ENCODE measurements at places on chromosomes 11 and 22.

DNA sequence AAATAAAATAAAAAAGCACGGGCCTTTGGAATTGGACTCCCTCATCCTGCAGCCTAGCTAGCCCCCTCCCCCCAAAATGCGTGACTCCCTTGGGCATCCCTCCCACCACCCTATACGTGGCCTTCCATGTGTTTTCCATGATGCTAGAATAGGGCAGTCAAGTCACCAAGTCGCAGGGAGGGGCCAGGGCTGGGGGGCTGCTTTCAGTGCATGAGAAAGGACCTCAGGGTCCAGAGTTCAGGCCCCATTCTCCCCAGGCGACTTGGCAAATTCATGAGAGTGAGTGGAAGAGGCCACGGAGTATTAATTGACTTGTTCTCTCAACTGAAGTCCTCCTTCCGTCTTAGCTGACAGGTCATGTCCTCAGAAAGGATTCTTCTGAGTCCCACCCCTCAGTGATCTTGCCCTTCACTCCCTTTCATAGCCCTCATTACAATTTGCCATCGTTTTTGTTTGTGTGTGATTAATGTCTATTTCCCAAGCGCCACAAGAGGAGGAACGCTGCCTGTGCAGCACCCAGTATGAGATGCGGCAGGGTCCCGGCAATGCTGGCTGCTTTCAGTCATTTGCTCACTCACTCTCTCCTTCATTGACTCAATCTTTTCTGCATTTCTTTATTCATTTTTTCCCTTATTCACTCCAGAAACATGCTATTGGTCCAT lies 17.4 kb downstream of the LRRC32 start:
- no peak for DNase-seq
- no peaks in the 10 kb centered on the region for H3K36me3 ChIP-seq
- H3K4me1 ChIP-seq: peaks cover 27% of the 10 kb centered on the region

DNA sequence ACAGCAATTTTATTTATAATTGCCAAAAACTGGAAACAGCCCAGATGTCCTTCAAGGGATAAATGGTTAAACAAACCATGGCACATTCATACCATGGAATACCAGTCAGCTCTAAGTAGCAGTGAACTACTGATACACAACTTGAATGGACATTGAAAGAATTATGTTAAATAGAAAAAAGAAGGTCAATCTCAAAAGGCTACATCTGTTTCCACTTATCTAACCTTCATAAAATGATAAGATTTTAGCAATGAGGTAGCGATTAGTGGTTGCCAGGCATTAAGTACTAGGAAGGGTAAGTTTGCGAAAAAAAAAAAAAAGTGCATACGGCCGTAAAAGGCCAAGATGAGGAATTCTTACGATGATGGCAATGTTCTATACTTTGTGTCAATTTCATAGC lies 738.7 kb upstream of the ANO3 start:
- no peaks in the 10 kb centered on the region for H3K27me3 ChIP-seq
- no peak overlapping the region for H3K4me3 ChIP-seq
- no peak overlapping the region for H3K27ac ChIP-seq
- H3K36me3 ChIP-seq: no peaks in the 10 kb centered on the region

DNA sequence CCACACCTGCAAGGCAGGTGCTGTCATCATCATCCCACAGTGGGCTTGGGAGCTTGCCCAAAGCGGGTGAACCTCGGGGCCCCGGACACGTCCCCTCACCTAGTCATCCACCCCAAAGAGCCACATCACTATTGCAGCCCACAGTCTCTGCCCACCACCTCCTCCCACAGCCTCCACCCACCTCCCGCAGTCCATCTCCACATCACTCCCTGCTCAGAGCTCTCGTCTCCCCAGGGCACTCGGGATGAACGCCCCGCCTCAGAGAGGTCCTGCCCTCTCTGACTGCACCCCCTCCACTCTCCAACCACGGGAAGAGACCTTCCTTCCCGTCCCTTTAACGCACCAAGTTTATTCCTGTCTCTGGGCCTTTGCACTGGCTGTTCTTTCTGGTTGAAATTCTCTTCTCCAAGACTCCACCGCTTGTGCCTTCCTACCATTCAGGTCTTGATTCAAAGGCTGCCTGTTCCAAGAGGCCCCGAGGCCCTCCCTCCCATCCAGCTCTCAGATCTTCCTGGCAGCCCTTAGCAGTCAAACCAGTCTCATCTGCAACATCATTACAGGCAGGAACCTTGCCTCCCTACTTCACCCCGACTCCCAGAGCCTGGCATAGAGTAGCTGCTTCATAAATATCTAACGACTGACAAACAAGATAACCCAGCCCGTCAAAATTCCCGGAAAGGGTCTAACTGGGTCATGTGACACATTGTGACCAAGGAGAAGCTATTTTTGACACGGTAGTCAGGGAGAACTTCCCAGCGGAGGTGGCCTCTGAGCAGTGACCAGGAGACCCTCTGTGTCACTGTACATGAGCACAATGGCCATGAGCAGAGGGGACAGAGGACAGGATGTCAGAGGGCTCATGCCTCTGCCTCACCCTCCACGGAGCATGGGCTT lies 11.1 kb downstream of the KCNJ4 start:
- no peaks in the 10 kb centered on the region for H3K36me3 ChIP-seq
- H3K4me3 ChIP-seq: no peak overlapping the region
- no peak overlapping the region for H3K27ac ChIP-seq
- H3K4me1 ChIP-seq: no peaks in the 10 kb centered on the region

DNA sequence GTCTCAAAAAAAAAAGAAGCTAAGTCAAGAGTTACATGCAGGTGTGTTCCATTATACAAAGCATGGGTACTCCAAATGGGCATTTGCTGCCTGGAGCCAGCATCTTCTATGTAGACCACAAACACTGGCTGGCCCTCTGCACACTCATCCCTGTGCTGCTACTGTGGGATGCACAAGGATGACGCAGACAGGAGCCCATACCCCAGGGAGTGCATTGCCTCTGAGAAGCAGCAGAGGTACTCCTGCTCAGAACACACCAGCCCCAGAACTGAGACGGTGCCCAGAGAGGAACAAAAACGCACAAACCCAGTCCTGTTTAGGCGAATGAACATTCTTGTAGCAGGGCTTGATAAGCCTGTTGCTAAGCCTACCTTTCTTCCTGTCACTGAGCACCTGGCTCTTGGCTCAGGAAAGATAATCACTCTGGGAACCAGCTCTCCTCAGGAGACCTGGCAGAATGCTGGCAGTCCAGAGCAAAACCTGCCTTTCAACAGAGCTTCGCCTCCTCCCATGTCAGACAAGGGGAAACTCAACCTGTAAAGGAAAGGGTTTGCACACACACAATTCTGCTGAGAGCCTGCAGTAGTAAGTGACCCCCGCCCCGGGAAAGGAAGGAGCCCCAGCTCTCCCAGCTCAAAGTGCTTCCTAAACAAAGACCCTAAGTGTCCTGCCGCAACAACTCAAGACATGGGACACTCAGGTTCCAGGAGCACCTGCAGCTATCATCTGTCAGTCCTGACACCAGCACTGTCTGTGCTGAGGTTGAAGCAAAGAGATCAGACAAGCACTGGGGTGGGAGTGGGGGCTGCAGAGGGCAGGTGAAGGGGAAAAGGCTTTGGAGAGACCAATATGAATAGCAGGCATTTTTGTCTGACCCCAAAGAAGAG lies 145.7 kb downstream of the TENM4 start:
- no peaks in the 10 kb centered on the region for H3K36me3 ChIP-seq
- no peak for DNase-seq
- no peaks in the 10 kb centered on the region for H3K27me3 ChIP-seq
- no peaks in the 10 kb centered on the region for H3K4me1 ChIP-seq
- no peak overlapping the region for H3K4me3 ChIP-seq
- no peak overlapping the region for H3K27ac ChIP-seq

DNA sequence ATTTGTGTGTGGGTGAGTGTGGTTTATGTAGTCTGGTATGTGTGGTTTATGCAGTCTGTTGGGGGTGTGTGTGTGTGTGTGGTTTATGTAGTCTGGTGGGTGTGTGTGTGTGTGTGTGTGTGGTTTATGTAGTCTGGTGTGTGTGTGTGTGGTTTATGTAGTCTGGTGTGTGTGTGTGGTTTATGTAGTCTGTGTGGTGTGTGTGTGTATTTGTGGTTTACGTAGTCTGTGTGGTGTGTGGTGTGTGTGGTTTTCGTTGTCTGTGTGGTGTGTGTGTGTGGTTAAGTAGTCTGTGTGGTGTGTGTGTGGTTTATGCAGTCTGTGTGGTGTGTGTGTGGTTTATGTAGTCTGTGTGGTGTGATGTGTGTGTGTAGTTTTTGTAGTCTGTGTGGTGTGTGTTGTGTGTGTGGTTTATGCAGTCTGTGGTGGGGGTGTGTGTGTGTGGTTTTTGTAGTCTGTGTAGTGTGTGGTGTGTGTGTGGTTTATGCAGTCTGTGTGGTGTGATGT lies 26.2 kb upstream of the PARVG start:
- no peaks in the 10 kb centered on the region for H3K36me3 ChIP-seq
- no peaks in the 10 kb centered on the region for H3K27me3 ChIP-seq
- H3K27ac ChIP-seq: no peak overlapping the region
- no peak for DNase-seq

All from uterus (tissue), 4 donors.